ENCODE measurements at places on chromosomes 6 and 20. TPM values are rescaled to one million over a fixed set of nuclear protein-coding genes. Genes with fewer than 3 reads are reported as not detected.
A peak's percentile ranks its signal among the peaks of the same experiment; 100 is the strongest.

DNA sequence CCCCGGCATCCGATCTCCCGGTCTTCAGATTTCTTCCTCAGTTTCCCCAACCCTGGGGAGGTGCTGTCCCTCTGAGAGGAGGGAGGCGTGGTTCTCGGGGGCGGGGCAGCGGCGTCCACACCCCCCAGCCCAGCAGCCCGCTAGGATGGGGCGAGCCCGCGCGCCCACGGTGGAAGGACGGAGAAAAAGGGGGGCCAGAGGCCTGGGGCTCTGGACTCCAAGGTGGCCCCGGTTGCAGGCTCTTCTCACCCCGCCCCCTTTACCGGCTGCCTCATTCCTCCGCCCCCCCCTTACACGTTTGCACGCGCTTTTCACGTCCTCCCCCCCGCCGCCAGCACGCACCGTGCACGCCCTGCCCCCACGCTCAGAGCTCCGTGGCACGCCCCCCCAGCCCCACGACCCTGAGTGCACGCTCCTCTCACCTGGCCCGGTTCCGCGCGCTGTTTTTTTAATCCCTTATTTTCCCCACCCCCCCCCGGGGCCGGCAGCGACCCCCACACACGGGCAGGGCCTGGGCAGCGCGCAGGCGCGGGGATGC, 402 bp downstream of the ZBTB12 start:
- DNase-seq: no peak

- DNase-seq: no peak
Measured at GRCh38 chr20:34689486-34689885, 12.6 kb upstream of the PIGU start.

DNA sequence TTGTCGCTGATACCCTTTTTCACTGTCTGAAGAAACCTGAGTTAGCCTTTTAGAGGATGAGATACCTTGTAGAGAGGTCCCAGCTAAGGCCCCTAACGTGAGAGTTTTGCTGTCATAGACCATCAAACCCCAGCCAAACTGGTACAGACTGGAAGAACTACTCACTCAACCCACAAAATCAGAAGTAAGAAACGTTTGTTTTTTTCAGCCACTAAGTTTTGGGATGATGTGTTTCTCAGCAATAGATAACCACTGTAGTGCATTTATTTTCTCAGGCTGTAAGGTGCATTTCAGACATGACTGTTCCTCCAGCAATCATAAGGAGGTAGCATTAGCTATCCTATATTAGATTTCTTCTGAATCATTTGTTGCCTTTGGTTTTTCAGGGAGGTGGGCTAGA, 407.3 kb upstream of the FLRT3 start:
- no peak for DNase-seq

GRCh38 chr6:111985202-111985731, 68.6 kb upstream of the CCN6 start:
- DNase-seq: peak; percentile 78

DNA sequence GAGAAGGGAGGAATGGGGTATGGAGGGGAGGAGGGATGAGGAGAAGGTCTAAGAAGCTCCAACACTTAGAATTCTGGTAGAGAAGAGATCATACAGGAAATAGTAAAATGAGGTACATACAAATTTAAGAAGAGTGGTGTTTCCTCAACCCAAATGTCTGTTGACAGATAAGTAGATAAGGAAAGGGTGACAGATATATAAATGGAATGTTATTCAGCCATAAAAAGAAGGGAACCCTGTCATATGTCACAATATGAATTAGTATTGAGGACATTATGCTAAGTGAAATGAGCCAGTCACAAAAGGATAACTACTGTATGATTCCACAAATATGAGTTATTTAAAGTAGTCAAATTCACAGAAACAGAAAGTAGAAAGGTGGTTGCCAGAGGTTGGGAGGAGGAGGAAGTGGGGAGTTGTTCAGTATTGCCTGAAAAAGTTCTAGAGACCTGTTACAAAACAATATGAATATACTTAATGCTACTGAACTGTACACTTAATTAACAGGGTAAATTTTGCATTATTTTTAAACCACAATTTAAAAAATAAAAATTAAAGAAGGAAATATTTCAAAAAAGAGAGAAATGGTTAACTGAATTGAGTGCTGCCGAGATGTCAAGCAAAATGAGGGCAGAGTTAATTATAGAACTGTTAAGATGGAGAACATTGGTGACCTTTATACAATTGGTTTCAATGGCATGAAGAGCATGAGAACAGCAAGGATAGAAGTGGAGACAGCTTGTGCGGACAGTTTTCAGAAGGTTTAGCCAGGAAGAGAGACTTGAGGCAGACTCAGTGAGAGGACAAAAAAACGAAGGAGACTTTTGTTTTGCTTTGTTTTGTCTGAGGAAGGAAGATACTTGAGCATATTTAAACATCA, 47.6 kb upstream of the ADGRF4 start:
- no peak for DNase-seq

RRBP1 gene
- total RNA-seq: 77.5 TPM

RAET1E gene
- total RNA-seq: not detected
